ENCODE measurements at places on chromosomes 16 and 17.

GRCh38 chr17:45277216-45277849 lies 15.4 kb upstream of the SPATA32 start:
- peak; percentile 85 for DNase-seq

GRCh38 chr17:73061161-73061560 lies 31.3 kb downstream of the SLC39A11 start:
- DNase-seq, result no peak

DNA sequence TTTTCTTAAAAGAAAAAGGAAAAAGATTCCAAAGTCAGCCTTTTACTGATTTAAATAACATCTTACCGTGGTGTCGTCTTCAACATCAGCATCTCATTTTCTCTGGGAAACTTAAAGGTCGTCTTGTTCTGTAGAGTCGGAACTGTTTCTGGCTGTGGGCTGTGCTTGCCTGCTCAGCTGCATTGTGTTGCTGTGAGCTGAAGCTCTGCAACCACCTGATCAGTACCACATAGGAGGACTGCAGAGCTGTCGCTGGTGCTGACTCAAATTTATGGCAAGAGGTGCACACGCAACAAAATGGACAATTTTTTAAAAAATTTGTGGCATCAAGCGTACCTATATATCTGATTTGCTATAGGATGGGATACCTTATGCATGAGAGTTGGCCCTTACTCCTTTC lies at the start of gene OMG:
Gene OMG (minus strand): TSS at position 150 of the 400 bp plus-strand sequence. CDS start 908 bp downstream, outside the sequence.
- DNase-seq, result no peak

DNA sequence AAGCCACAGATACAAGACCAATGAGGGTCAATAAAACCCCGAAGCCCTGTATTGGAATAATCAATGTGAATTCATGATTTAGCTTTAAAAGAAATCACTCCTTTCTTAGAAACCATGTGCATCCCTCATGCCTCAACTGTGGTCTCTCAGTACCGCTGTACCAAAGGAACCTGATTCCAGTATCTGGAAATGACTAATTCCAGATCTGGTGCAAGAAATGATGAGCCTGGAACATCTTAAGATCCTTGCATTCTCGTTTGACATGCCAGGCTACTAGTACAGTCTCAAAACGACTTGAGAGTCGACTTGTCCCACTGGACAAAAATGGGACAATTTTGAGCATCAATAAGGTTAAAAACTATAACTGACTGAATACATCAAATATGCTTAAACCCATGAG lies 21.2 kb downstream of the USP31 start:
- DNase-seq, result no peak

DNA sequence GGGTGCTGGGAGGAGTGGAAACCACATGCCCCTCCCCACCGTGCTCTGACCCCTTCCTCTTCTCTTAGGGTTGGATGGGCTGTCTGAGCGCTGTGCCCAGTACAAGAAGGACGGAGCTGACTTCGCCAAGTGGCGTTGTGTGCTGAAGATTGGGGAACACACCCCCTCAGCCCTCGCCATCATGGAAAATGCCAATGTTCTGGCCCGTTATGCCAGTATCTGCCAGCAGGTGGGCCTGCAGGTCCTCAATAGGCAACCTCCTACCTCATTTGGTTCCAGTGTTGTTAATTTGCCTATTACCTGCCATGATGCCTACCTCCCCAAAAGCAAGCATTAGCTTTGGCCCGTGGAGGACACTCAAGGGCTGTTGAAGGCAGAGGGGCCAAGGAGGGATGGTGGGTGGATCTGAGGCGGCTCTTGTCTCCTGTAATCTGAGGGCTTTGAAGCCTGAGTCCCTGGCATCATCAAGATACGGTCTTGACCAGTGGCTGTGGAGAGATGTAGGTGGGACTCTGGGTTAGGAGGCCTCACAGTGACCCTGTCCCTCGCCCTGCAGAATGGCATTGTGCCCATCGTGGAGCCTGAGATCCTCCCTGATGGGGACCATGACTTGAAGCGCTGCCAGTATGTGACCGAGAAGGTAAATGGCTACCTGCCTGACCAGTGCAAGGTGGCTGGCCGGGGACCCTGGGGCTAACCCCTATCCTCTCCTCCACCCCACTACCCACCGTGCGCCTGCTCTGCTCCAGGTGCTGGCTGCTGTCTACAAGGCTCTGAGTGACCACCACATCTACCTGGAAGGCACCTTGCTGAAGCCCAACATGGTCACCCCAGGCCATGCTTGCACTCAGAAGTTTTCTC lies 3.4 kb downstream of the ALDOA start:
- peak; percentile 31 for DNase-seq

DNA sequence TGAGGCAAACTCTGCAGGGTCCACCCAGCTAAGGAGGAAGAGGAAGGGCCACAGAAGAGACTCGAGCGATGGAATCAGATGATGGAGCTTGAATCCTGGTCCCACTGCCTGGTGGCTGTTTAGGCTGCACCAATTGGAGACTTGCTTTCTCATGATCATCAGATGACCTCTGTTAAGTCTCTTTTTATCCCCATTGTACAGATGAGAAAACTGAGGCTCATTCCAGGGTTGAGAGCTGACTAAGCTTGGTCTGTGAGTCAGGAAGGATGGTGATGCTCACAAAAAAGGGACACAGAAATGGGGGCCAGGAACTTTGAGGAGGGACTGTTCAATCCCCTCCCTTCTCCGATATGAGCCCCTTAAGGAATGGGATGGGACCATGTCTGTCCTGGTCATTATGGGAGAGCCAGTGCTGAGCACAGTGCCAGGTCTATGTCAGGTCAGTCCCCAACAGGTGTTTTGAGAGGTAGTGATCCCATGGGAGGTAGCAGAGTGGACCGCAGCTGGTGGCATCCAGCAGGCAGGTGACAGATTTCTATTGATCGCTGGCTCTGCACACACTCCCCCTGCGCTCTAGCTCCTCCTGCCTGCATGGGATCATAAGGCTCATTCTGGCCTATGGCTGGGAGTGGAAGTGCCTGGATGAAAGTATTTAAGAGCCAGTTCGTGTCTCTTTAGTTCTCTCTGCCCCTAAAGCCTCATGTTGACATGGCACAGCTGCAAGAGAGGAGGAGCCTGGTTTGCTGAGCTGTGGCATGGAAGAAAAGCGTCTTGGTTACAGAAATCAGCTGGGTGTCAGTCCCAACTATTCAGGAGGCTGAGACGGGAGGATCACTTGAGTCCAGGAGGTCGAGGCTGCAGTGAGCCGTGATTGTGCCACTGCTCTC lies 27.2 kb downstream of the SNX20 start:
- DNase-seq, result no peak

- DNase-seq, result peak; percentile 60
Observed at GRCh38 chr16:69404275-69404805, 18.5 kb upstream of the TERF2 start.

- no peak for DNase-seq
Observed at GRCh38 chr17:14593956-14594355, 293.1 kb downstream of the HS3ST3B1 start.

GRCh38 chr17:79832218-79833109 lies 6.8 kb downstream of the CBX4 start:
- DNase-seq, result no peak

DNA sequence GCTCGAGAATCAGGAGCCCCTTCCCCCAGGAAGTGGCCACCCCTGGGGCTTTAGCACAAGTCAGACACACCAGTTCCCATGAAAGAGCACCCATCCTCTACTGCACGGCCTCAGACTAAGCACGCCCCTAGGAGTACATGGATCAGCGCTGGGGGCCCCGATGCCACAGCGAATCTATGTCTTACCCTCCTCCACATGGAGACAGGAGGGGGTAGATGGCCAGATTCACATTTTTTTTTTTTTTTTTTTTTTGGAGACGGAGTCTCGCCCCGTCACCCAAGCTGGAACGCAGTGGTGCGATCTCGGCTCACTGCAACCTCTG lies 3.2 kb upstream of the EXOSC6 start:
- no peak for DNase-seq

DNA sequence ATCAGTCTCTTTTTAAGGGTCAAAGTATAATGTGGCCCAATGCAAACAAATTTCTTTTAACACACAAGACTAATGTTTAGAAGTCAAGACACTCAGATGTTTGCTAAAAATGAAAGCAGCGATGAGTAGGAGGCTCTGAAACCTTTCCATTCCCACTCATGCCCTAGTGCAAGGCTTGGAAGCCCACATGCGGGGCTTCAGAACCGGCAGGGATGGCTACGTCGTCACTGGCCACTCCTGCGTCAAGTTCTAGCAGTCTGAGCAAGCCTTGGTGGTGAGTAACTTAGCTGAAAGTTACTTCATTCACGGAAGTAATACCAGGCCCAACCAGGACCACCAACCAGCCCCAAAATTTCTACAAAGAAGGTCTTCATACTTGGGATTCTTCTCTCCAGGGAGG lies 14.8 kb upstream of the TMED6 start:
- DNase-seq, result no peak

DNA sequence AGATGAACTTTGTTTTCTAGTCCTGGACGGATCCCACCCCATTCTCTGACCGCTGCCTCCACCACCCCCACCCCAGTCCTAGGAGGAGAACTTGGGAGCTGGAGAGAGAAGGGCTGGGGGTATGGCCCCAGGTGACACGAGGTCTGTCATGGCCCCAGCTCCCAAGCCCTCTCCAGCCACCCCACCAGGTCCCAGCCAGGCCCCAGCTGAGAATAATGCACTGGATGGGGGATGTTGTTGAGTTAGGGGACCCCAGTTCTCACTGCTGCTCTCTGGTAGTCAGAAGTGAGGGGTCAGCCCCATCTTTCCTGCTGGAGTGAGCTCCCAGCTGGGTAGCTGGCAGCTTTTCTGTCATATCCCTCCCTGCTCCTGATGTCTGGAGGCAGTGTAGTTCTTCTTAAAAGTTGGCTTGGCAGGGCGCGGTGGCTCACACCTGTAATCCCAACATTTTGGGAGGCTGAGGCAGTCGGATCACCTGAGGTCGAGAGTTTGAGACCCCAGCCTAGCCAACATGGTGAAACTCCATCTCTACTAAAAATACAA lies 4.6 kb upstream of the COL1A1 start:
- no peak for DNase-seq

DNA sequence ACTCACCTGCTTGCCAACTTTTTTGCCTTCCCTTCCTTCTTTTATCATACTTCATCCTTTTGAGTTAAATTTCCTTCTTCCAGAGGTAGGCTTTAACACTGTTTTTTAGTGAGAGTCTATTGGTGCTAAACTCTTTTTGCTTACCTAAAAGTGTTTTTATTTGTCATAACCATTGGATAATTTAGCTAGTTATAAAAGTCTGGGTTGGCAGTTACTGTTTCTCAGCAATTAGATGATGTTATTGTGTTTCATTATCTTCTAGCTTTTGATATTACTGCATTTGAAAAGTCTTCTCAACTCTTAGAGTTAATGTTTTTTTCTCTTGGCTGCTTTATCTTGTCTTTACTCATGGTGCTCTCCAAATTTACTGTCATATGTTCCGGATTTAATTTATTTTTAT lies 22.6 kb downstream of the ZNRF1 start:
- no peak for DNase-seq

GRCh38 chr17:75096082-75096625 lies 8.4 kb downstream of the SLC16A5 start:
- peak; percentile 80 for DNase-seq

GRCh38 chr16:28285649-28286048 lies 6.7 kb upstream of the SBK1 start:
- DNase-seq, result no peak

DNA sequence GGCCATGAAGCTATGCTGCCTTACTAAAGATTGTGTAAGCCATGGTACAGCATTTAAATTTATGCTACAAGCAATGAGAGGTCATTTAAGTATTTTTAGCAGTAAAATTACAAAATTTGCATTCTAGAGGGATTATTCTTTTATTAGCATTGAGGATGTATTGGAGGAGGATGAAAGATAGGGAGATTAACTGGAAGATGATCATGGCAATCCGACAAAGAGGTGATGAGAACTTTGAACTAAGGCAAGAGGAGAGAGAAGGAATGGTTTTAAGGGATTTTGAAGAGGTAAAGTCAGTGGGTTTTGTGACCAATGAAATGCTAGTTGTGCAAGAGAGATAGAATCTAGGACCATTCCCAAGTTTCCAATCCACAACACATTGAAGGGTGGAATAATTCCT lies 129.9 kb downstream of the SNX11 start:
- no peak for DNase-seq

GRCh38 chr16:53611179-53611696 lies 92.4 kb downstream of the RPGRIP1L start:
- DNase-seq, result no peak

DNA sequence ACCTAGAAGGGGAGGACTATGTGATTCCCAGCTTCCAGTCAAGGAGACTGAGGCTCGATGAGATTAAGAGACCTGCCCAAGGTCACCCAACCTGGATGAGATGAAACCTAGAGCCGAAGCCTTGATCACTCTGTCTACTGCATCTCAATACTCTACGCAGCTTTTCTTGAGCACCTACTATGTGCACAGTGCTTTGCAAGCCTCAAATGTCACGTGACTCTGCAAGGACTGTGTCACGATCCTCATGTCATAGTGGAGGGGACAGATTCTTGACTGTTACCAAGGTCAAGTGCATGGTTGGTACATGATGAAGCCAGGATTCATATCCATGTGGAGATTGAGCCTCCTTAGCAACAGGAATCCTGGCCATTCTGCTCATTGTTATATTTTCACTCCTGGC lies 14.7 kb downstream of the BCO1 start:
- DNase-seq, result no peak

GRCh38 chr16:54568906-54569807 lies 282.6 kb upstream of the IRX3 start:
- no peak for DNase-seq

DNA sequence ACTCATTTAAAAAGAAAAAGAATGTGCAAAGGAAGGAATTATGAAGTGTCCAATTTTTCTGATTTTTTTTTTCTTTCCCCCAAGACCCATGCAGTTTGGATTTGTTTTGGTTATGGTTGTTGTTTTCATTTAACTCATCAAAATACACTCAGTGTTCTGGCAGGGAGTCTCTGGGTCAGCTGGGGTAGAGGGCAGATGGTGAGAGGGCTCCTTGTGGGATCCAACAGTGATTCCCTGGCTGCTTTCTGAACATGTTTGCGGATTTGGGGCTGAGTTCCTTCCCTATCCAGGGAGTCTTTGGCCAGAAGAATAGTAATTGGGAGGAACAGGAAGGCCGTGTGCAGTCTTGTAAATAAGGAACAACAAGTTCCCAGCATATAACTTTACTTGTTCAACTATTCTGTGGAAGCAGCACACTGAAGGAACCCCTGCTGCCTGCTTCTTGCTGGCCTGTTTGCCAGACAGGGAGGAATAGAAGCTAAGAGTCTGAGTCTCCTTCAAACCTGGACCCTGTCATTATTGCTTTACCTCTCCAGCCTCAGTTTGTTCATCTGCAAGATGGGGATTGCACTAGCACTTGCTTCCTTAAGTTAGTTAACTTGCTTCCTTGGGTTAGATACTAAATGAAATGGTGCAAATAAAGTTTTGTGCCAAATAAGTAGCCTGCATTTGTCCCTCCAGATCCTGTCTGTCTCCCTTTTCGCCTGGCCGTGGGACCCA lies 32.1 kb downstream of the C17orf67 start:
- DNase-seq, result no peak

DNA sequence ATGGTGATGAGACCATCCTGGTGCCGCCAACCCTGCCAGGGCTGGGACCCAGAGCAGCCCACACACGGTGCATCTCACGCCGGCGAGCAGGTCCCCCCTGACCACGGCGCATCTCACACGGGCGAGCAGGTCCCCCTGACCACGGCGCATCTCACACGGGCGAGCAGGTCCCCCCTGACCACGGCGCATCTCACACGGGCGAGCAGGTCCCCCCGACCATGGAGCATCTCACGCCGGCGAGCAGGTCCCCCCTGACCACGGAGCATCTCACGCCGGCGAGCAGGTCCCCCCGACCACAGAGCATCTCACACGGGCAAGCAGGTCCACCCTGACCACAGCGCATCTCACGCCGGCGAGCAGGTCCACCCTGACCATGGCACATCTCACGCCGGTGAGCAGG lies 59.2 kb downstream of the MRM3 start:
- DNase-seq, result no peak
